Activated effector memory CD4-positive, alpha-beta T cell treated with anti-CD3 and anti-CD28 coated beads, Interleukin-2, amount 50 U/mL, for 16 hours (primary cell): ENCODE measurements at places on chromosomes 1 and 21.

- DNase-seq: no peak
These were observed 174.7 kb downstream of the HHIPL2 start for GRCh38 chr1:222373216-222373615.

DNA sequence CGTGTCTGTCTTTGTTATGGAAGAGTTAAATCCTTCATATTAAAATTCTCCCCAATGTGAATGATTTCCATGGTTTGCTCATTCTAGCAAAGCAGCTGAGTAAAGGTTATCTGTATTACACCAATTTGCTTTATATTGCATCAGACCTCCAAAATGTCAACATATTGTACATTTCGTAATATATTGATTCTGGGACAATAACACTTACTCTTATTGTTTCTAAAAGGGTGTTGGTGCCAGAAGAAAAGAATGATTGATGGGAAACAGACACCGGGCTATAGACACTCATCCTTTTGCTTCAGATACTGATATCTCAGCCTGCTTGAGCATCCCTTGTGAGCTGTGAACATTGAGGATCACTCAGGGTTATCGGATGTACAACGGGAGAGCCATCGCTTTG lies 7.0 kb downstream of the NTNG1 start:
- DNase-seq: no peak

- DNase-seq: no peak
These were observed 375.3 kb upstream of the C1orf87 start for GRCh38 chr1:60448850-60449249.

DNA sequence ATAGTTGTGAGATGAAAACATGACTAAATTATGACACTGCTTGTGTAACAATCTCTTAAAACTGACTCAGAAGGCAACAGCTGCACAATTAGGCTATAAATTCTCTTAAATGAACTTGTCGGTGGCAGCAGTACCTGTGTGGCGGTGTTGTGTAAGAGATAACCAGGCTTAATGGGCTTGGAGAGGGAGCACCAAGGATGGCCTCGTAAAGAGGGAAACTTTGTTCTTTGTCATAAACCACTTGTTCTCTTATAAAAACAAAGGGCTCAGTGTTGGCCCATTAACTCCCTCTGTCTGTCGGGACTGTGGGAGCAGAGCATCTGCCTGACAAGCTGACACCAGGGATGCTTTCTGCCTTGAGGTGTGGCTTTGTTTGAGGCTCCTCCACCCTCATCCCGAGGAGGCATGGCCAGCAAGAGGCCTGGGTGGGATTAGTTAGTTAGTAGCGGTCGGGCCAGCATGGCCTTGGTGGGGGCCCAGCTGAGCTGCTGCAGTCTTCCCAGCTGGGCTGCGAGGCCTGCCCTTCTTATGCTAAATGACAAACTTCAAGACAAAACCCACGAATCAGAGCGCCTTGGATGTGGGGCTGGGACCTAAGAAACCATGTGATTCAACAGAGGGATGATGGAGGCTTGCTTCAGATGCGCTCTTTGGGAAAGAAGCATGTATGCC lies 171.4 kb downstream of the CAMTA1 start:
- no peak for DNase-seq
